Naive thymus-derived CD4-positive, alpha-beta T cell (primary cell): ENCODE measurements at places on chromosomes 2 and 18. TPM values are rescaled to one million over a fixed set of nuclear protein-coding genes. Genes with fewer than 3 reads are reported as not detected.

DNA sequence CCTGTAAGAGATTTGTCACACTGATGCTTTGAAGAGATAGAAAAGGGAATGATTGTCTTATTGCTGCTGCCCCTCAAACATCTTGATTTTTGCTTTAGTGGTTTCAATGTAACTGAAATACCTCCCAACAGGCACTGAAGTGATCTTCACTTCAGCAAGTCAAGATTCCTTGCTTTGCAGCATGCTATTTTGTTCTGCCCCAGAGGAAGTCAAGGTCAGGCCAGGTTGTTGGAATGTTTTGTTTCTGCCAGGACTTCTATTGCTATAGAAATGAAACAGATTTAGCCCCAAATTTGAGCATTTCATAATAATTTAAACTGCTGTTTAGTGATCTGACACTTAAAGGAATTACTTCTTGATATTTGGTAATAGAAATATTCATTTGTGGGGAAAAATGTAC lies 277.6 kb downstream of the ZNF804A start:
- DNase-seq, result no peak

DNA sequence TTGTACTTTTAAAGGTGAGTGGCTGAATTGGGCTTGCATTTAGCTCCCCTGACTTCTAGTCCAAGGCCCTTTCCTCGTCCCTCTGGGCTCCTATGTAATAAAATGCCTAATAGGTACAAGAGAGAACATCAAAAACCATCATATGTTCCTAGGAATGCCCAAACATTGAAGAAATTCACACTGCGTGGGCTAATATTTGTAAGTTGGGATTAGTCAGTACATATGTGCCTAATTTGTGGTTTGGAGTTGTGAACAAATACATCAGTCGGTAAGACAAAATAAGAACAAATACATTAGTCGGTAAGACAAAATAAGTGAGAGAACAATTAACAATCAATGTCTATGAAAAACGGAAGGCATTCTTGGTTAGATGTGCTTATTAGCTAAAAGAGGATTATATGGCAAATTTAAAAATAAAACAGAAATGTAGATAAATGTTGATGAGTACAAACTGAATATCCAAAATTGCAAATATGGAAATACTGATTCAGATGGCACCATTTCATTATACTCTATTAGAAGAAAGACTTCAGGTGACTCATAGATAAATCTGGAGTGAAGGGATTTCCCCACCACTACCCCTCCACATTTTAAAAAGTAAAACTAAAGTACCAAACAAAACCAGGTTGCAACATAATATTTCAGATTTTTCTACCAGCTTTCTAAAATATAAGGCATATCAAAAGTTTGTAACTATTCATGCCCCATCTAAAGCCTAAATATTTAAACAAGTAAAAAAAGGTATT lies 325.4 kb downstream of the ZEB2 start:
- DNase-seq, result no peak

- DNase-seq, result peak; percentile 52
These were observed 43.4 kb downstream of the KANSL3 start for GRCh38 chr2:96594691-96595152.

GRCh38 chr2:50719837-50720696 lies 311.9 kb downstream of the NRXN1 start:
- no peak for DNase-seq

MAP3K19 gene
- not detected in 2 replicates for total RNA-seq

- DNase-seq, result no peak
These were observed 351.4 kb upstream of the CDH20 start for GRCh38 chr18:60981682-60982328.

GRCh38 chr2:25692143-25692542 lies 18.8 kb upstream of the DTNB start:
- no peak for DNase-seq

GRCh38 chr2:56299171-56299691 lies 115.4 kb downstream of the CCDC85A start:
- no peak for DNase-seq

- peak; percentile 29 for DNase-seq
These were observed 9.5 kb upstream of the KLHL29 start for GRCh38 chr2:23375448-23375847.

MARS2 gene
- total RNA-seq, result 14.4 TPM

SLC8A1 gene
- 1.2 TPM for total RNA-seq

- DNase-seq, result no peak
These were observed 2.1 kb downstream of the KCNG2 start for GRCh38 chr18:79799619-79800370.

DNA sequence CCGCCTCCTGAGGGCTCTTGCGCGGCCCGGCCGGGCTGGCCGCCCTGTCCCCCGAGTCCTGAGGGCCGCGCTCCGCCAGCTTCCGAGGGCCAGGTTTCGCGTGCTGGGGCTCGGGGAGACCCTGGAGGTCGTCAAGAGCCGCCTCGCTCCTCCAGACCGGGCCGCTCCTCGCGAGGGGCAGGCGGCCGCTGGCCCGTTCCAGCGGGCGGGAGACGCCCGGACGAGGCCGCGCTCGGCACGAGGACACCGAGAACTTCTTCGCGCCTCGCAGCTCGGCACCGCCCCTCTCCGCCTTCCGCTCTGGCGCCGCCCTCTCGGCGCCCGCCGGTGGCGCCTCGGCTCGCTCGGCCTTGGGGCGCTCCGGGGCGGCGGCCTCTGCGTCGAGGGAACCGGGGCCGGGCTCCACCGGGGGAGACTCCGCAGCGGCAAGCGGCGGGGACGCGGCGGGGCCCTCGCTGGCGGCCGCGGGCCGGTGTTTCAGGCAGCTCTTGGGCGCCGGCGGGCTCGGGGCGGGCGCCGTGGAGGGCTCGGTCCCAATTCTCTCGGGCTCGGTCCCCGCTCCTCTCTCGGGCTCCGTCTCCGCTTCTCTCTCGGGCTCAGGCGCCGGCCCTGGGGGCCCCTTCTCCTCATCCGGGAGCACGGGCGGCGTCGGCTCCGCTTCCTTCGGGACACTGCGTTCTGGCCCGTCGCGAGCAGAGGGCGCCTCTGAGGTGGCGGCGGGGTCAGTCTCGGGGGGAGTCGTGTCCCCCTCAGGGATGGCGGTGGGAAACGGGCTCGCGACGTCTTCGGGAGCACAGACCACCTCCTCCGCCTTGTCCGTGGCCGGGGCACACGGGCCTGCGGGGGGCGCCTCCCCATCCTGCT lies 91.6 kb upstream of the MGAT4A start:
- DNase-seq, result peak; percentile 59

- no peak for DNase-seq
These were observed 483.6 kb downstream of the EPHA4 start for GRCh38 chr2:221088506-221088905.

DNA sequence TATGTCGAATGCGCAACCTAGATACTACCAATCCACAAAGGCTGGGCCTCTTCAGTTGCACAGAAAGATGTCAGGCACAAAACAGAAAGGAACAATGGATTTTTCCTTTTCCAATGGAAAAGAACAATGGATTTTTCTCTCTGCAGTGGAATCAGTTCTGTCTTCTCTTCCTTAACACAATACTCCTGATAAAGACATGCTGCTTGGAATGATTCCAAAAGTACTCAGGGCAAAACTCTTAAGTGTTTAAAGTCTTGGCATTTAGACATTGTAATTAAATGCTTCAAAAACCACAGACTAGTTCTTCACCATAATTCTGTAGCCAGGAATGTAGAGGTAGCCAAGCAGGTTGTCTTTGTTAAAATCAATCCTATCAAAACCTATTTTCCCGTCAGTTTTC lies 46.7 kb upstream of the FLACC1 start:
- no peak for DNase-seq

DNA sequence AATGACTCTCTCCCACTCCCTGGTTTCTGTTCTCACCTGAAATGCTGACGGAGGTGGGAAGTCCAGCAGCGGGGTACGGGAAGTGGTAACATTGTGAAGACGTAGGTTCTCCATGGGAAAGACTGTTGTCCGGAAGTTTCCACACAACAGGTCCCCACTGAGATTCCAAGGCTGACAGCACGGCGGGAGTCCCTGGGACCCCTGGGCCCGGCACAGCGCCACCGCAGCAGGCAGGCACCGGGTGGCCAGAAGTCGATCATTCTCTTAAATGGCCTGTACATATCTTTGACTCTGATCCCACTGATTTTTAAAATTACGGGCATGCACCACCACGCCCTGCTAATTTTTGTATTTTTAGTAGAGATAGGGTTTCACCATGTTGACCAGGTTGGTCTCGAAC lies 201.0 kb upstream of the SALL3 start:
- no peak for DNase-seq

DNA sequence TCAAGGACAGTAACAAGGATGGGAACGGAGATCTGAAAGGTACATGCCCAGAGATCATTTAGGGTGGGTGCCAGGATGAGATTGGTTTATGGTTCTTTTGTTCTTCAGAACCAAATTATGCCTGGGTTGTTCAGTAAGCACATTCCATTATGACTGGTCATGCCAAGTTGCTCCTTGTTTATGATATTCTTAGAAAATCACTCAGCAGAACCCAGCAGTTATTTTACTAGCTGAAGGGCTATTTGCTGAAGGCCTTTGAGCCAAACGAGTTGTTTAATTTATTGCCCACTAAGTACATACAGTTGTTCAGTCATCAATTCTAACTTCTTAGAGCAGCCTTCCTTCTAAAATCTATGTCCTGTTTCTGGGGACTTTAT lies 635 bp downstream of the SLC3A1 start:
- no peak for DNase-seq
